ENCODE measurements at places on chromosomes 2 and 18.

DNA sequence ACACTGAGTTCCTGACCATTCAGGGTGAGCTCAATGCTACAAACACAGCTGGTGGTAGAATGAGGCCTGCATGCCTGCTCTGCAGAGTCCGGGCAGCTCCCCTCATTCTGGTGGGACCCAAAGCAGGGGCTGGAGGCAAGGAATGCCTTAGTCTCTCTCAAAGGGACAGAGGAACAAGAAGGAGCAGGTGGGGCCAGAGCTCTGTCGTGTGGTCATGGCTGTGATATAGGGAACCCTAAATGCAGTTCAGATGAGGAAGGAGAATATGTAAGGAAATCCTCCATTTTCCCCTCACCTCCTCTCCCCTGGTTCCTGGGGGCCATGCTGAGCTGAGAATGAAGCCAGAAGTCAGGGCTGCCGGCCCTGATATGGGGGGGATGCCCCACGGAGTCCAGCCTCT is 334.3 kb downstream of the CYP26B1 start:
- no peak for DNase-seq

DNA sequence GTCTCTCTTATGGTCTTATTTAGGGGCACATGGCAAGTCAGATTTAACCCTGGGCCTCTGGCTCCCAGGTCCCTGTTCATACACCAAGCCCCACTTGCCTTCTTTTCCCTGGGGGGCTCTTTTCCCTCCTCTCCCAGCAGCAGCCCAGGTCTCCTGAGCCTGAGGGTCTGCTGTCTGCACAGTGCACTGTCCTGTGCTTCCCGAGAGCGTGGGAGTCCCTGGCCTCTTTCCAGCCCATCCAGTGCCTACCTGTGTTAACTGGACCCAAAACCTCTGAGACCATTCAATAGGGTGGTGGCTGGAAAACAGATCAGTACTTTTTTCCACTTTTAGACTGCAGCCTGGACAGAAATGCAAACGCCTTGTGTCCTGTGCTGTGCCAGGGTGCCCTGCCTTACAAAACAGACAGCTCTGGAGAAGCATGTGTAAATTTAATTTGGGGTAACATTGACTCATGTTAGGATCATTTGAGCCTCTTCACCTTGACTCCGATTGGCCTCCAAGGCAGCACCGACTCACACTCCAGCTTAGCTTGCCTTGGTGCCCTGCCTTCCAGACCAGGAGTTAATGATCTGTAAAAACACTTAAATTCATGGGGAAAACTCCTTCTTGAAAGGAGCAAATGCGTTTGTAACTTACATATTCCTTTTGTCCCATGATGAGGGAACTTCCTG is 34.3 kb downstream of the TWIST2 start:
- DNase-seq = no peak

GRCh38 chr2:207513551-207514257 is 16.1 kb upstream of the CREB1 start:
- peak; percentile 95 for DNase-seq

DNA sequence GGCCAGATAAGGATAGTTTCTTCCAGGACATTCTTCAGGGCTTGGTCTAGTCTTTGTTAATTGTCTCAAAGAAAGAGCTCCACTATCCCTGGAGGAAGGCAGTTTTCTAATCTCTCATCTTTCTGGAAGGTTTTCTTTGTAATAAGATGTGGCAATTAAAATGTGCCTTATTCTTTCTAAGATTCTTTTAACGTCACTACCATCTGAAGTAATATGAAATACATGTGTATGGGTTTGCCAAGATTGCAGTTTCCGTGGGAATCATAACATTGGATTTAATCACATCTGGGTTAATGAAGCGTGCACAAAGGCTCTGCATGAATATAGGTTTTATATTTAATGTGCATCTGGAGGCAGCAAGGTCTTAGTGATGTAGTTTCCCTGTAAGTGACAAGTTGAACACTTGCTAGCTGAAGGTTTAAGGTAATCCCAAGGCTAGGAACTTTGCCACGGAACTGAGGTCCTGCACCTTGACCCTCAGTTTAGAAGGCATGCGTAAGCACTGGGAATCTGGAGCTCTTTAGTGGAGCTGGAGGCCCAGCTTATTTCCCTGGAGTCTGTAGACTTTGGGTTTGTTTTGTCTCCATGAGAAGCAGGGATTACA is 25.7 kb downstream of the DIS3L2 start:
- DNase-seq = no peak

DNA sequence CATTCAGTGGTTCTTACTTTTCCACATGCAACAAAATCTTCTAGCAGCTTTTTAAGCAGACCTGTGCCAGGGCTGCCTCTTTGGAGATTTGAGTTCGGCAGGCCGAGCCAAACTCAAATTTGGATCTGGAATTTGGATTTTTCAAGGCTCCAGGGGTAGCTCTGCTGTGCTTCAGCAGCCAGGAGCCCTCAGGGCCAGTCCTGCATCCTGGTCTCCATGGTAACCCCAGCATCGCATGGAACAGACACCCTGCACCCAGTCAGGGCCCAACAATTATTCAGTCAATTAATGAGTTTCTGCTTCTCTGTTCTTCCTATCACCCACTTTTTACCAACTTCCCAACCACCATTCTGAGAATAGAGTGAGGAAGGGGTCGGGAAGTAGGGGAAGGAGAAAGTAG is 30.0 kb downstream of the EN1 start:
- DNase-seq = no peak

DNA sequence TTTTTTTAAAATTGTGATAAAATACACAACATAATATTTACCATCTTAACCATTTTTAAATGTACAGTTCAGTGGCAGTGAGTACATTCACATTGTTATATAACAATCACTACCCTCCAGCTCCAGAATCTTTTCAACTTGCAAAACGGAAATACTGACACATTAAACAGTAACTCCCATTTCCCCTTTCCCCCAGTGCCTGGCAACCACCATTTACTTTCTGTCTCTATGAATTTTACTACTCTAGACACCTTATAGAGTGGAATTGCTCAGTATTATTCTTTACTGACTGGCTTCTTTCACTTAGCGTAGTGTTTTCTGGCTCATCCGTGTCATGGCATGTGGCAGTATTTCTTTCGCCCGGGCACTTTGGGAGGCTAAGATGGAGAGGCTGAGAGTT is 32.6 kb downstream of the FASTKD2 start:
- DNase-seq = no peak

DNA sequence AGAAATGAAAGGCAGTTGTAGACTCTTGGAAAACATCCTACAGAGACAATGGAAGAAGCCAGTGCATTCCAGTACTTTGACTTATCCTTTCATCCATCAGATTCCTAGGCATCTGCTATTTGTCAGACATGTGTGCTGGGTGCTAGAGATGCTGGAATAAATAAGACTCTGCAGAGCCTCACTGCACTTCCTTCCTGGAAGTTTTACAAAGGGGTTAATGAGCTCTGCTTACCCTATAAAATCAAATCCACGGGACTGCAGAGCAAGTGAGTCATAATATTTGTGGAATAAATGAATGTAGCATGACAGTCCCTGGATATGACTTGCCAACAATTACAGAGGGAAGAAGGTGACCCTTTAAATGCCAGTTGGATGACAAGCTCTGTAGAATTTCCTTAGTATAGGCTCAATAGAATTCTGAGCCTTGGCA is 52.7 kb upstream of the NPAS2 start:
- peak; percentile 64 for DNase-seq

DNA sequence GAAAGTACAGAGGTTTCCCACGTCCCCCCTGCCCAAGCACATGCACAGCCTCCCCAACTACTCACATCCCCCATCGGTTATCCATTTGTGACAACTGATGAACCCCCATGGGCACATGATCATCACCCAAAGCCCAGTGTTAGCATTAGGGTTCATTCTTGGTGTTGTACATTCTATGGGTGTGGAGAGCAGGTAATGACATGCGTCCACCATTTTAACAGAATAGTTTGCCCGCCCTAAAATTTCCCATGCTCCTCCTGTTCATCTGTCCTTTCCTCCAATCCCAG is 74.3 kb downstream of the LONRF2 start:
- no peak for DNase-seq

GRCh38 chr2:186962085-186962747 is 113.2 kb upstream of the ZSWIM2 start:
- no peak for DNase-seq

- DNase-seq = no peak
Measured at GRCh38 chr18:34880403-34880802, 160.8 kb upstream of the MAPRE2 start.

DNA sequence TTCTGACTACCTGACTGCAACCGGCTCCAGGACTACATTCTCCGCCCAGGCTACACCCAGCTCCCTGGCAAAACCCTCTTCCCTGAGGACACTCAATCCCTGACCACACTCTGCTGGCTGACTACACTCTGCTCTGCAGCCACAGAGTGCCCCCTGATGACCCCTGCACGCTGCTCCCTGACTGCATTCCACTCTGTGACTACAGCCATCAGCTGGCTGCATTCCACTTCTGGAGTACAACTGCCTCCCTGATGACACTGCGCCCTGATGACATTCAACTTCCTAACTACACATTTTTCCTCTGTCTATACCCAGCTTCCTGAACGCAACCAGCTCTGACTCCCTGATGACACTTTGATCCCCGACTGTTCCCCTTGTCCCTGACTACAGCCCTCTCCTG is 71.3 kb upstream of the NRXN1 start:
- DNase-seq = peak; percentile 22

- no peak for DNase-seq
Measured at GRCh38 chr2:237538001-237538720, 28.2 kb upstream of the PRLH start.

DNA sequence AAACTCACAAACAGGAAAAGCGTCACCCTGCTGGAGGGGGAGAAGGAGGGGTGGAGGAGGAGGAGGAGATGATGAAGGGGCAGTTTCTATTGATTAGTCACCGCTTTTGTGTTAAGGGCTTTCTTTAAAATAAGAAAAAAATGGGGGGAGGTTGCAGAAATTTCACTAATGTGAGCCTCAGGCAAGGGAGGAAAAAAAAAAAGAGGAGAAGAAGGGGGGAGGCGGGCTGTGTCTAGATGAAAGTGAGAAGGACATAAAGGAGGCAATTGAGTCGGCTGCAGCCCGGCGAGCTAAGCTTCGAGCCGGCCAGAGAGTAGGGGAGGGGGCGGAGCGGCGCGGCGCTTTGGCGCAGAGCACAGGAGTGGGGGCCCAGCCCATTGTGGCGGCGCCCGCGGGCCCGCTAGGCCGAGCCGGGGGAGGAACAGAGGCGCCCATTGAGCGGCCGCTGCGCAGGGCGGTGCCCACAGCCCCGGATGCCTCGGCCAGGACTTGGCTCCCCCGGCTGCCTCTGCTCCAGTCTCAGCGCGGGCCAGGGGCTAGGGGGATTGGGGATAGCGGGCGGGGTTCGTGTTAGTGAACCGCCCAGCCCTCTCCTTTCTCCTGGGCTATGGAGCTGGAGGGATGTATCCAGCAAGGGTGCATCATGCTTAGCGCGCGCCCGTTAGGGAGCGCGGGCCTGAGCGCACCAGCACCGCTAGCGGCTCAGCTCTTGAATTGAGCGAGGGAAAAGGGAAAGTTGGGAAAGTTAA is 7.9 kb downstream of the PAX3 start:
- no peak for DNase-seq

DNA sequence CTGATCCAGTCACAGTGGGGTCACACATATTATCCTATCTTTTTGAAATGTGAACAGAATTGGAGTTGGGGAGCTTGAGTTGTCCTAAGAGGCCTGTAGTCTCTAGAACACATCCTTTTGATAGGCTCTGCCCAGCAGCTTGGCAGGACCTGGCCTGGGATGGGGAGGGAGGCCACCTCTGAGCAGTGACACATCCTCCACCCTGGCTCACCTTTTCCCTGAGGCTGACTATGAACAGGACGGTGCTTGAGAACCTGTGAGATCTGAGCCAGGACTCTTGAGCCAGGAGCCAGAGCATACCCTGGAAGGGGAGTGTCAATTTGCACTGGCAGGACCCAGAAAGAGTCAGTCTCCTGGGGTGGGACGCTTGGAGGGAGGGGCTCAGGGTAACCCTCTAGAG is 17.7 kb upstream of the ATP6V1B1 start:
- DNase-seq = no peak
